Fibroblast of the aortic adventitia (primary cell): ENCODE measurements at places on chromosomes 16 and 17.

GRCh38 chr16:87060034-87060986, 256.9 kb downstream of the C16orf95 start:
- peak; percentile 63 for DNase-seq

- no peak for DNase-seq
These were observed 2.8 kb downstream of the LLGL1 start for GRCh38 chr17:18228176-18228682.

DNA sequence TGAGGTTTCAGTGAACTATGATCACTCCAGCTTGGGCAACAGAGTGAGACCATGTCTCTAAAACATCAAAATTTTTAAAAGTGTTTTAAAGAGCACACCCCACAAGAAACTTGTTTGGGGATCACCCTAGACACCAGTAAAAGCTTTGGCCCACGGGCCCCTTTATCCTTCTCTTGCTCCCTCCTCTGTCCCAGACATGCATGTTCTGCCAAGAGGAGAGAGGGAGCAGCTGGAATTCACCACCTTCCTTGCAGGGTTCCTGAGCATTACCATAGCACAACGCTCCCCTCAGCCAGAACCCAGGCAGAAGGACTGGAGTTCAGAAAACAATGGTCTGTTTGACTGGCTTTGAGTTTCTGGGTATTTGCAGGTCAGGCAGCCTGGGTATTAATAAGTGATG, 214.3 kb upstream of the CDH5 start:
- no peak for DNase-seq

DNA sequence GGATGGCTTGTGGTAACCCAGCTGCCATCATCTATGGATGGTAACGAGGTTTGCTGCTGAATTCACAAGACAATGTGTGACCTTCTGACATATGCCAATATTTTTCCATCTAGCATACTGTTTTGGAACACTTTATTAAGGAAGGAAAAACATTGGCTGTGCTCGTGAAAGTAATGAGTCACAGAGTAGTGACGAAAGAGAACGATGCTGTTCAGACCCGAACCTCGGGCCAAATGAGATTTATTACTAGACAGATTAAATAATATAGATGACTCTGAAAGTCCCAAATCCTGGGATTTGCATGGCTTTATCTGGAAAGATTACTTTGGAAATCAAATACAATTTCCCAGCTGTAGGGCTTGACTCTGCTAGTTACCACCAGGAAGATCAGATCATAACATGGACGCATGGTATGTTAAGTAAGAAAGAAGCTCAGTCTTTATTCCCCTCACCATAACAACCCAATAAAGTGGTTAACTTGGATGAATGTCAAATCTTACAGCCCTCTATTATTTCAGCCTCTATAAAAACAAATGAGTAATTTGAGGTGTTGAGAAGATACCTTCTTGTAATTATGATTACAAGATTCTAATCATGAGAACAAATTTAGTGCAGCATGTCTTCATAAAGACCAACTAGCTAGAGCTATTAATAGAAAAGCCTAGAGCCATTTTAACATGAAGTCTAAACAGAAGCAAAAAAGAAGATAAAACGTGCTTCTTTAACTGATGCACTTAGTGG, 32.6 kb downstream of the ERN1 start:
- peak; percentile 84 for DNase-seq

- DNase-seq: peak; percentile 35
These were observed at the start of gene FAM20A for GRCh38 chr17:68600931-68601564. TSS of gene FAM20A (minus strand) at chr17:68601367. CDS start at chr17:68600666, 701 bp downstream.

DNA sequence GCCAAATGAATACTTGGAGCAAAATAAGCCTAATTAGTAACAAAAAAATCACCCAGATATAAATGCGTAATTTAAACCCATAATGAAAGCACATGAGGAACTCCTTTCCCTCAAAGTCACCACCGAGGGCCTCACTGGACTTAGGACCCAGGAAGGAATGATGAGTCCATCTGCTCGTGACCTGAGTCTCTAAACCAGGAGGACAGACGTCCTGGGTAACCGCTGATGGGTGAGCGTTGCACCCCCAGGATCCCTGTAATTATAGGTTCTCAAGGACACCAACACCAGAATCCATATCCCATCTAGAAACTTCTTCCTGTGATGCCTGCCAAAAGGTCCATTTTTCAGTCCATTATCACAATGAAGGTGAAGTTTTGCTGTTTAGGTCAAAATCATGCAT, 121.4 kb downstream of the ZNF778 start:
- DNase-seq: no peak

GRCh38 chr17:45646288-45646988, 137.7 kb upstream of the CRHR1 start:
- DNase-seq: no peak

- peak; percentile 26 for DNase-seq
These were observed 1.0 kb upstream of the GLG1 start for GRCh38 chr16:74607962-74608356.

DNA sequence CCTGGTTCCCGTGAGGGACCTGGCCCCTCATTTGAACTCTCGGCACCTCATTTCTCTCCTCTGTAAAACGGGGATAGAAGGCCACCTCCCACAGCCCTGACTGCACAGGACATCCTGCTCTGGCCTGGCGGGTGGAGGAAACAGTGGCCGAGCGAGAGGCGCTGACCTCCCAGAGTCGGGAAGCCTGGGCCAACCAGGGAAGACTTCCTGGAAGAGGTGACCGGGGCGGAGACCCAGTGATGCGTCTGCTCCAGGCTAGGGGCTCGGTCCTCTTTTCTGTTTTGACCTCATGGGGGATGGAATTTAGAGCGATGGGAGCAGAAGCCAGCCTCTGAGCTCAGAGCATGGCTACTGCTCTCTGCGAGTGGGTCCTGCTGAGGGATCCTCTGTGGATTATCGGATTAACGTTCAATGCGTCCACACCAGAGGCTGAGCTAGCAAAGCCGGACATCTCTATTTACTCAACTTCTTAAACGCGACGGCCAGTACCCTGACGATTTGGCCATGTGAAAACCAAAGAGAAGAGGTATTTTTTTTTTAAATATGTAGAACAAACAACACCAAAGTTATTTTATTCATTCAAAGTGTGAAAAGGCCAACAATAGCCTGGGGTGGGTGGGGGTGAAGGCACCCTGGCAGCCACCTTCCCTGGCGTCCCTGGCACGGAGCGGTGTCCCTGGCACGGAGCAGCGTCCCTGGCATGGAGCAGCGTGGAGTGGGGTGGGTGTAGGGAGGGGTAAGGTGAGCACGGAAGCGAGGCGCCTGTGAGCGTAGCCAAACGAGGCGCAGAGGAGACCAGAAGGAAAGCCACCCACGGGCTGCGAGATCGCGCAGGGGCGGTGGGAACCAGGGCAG, 9.2 kb upstream of the MSLN start:
- no peak for DNase-seq
